ENCODE measurements at places on chromosomes 2 and 18.

- no peak for DNase-seq
Measured at GRCh38 chr18:9869715-9870430, 15.9 kb upstream of the TXNDC2 start.

GRCh38 chr18:61154866-61155265 is 178.4 kb upstream of the CDH20 start:
- DNase-seq: no peak

DNA sequence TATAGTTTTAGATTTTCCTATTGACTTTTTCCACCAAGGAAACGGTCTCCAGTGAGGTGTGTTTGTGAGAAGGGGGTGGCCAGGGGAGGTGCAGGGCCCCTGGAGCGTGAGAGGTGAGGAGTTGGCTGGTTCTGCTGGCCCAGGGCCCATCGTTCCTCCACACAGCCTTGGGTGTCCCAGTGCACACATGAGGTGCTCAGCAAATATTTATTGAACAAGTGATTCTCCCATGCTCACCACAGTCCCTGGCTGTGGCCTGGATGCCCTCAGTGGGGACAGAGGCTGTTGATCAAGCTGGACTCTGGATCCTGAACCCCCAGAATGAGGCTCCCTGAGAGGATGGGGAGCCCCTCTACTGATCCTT is 5.0 kb downstream of the HAAO start:
- no peak for DNase-seq

GRCh38 chr18:11096839-11097750 is 52.3 kb downstream of the PIEZO2 start:
- DNase-seq: no peak

GRCh38 chr2:158825021-158825420 is 29.9 kb downstream of the DAPL1 start:
- DNase-seq: no peak
